ENCODE measurements at places on chromosomes 5 and 9.

DNA sequence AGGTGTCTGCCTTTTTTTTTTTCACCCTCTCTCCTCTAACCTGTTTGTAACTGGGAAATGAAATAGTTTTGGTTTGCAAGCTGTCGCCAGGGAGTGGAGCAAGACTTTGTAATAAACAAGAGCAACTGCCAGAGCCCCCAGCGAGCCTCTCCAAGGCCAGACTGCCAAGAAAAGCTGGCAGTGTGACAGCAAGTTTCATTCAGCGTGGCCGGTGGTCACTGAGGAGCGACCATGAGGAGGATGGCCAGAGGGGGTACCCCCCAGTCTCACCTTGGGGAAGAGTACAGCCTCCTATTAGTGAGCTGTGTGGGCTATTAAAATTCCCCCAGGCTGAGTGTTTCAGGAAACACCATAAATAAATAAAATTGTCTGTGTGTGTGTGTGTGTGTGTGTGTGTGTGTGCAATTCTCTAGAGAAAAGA, 49.9 kb downstream of the ZFAND5 start:
- peaks cover 6% of the 10 kb centered on the region for H3K27me3 ChIP-seq
- H3K4me3 ChIP-seq, result no peak overlapping the region
- H3K36me3 ChIP-seq, result no peaks in the 10 kb centered on the region
- DNase-seq, result no peak
- H3K4me1 ChIP-seq, result peaks cover 5% of the 10 kb centered on the region
- H3K27ac ChIP-seq, result no peak overlapping the region

DNA sequence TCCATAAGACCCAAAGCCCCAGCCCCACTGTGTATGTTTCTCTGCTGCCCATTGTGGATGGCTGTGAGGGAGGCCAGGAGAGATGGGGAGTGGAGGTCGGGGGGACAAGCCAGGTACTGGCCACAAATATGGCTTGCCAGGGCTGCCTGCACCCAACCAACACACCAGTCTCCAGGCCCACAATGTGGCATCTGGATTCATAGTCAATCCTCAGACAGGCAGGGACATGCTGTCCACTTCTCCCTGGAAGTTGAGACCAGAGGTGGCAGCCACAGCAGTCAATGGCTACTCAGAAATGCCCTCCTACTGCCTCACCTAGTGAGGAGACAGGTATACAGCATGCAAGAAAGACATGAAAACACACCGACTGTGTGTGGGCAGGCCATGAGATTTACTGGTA, 61.2 kb upstream of the SLC25A51 start:
- no peak overlapping the region for H3K27ac ChIP-seq
- H3K4me3 ChIP-seq, result no peak overlapping the region
- H3K4me1 ChIP-seq, result no peaks in the 10 kb centered on the region
- H3K36me3 ChIP-seq, result no peaks in the 10 kb centered on the region
- H3K27me3 ChIP-seq, result peaks cover 10% of the 10 kb centered on the region

- peak; percentile 46 for DNase-seq
- H3K36me3 ChIP-seq, result peaks cover 5% of the 10 kb centered on the region
- peak overlapping the region; percentile 93 for H3K4me3 ChIP-seq
Observed at GRCh38 chr5:177431317-177432142, 5.1 kb downstream of the GRK6 start.

DNA sequence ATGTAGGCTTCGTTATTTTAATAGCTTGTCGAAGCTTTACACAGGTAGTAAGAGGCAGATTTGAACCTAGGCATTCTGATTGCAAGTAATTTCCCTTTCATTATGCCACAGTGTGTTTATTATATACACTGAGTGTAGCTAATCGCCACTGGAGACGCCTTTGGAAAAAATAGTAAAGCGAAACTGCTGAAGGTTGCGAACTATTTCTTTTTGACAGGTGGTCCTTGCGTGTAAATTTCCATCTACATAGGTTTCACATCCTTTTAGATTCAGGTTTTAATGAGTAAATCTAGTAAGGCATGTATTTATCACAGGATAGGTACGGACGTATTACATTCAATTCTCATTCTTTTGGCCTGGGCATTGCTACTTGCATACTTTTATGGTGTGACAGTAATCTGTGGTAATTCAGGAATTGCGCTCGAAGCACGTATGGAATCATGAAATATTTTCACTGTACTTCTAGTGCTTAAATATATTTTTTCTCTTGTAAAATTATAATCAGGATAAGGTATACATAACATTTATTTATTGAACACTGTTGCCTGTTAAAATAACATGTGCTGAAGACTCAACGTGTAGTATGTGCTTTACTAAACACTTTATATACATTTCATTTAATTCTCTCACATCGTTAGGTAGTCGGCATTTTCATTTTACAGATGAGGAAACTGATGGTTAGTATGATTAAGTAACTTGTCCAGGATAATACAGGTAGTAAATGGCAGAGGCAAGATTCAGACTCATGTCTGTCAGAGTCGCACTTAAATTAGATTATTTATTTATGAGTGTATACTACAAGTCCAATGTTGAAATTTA, 1.8 kb downstream of the MARCHF6 start:
- H3K27me3 ChIP-seq, result no peaks in the 10 kb centered on the region
- H3K36me3 ChIP-seq, result peaks cover 5% of the 10 kb centered on the region
- H3K4me1 ChIP-seq, result peaks cover 32% of the 10 kb centered on the region
- peak overlapping the region; percentile 99 for H3K27ac ChIP-seq
- peak overlapping the region; percentile 99 for H3K4me3 ChIP-seq

DNA sequence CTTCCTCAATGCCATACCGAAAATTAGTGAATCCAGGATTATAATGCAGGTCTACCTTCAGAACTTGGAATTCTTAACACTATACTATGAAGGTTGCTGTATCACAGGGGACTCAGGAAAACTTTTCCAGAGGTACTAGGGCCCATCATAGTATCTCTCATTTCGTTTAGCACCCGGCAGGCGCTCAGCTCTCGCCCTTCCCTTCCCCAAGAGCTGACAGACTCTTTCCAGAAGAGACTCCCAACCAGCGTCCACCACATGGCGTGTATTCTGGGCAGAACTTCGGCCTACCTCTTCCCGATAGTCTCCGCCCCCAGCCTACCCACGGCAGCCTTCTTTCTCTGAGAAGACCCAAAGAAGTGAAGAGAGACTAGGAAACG, 271 bp downstream of the NOL8 start:
- H3K27me3 ChIP-seq, result no peaks in the 10 kb centered on the region
- DNase-seq, result no peak
- peak overlapping the region; percentile 99 for H3K4me3 ChIP-seq

DNA sequence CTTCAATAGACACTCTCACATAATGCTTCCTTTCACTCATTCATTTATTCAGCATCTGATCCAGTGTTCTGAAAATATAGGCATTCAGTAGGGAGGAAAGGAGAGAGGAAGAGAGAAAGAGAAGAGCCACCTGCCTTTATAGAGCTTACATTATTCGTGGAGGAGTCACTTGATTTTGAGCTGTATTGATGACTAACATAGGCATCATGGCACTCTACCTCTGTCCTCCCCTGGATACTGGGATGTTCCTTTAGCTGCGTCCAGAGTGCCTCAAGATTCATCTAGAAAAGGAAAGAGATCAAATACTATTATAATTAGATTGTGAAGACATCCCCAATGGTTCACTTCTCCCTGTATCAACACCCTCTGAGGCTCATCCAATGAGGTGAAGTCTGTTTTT, 345.1 kb downstream of the SPATA31D1 start:
- no peak overlapping the region for H3K27ac ChIP-seq
- H3K4me3 ChIP-seq, result no peak overlapping the region
- no peaks in the 10 kb centered on the region for H3K36me3 ChIP-seq

- H3K4me3 ChIP-seq, result no peak overlapping the region
- no peak overlapping the region for H3K27ac ChIP-seq
- no peaks in the 10 kb centered on the region for H3K27me3 ChIP-seq
- no peak for DNase-seq
Observed at GRCh38 chr5:92605591-92605990, 975.4 kb downstream of the NR2F1-AS1 start.
